ENCODE measurements at places on chromosomes 3 and 15. TPM values are rescaled to one million over a fixed set of nuclear protein-coding genes. Genes with fewer than 3 reads are reported as not detected.

The KBTBD13 gene
- polyA plus RNA-seq = 0.04 TPM

The NR1I2 gene
- 0.21 TPM for polyA plus RNA-seq

The MORC1 gene
- not detected for polyA plus RNA-seq

The WNT7A gene
- polyA plus RNA-seq = 1.7 TPM

The PLCL2 gene
- polyA plus RNA-seq = 6.3 TPM

The PIERCE2 gene
- 2.8 TPM for polyA plus RNA-seq

The PTPRG gene
- 24.4 TPM for polyA plus RNA-seq

The KLF15 gene
- polyA plus RNA-seq = 31.3 TPM

The SSUH2 gene
- 0.07 TPM for polyA plus RNA-seq

The PRR20G gene
- 0.05 TPM for polyA plus RNA-seq

The ASB14 gene
- polyA plus RNA-seq = 0.12 TPM

The RSRC1 gene
- 9.1 TPM for polyA plus RNA-seq

The ITIH3 gene
- polyA plus RNA-seq = 3.2 TPM

The HHATL gene
- 0.39 TPM for polyA plus RNA-seq

The RPL22L1 gene
- 162 TPM for polyA plus RNA-seq

DNA sequence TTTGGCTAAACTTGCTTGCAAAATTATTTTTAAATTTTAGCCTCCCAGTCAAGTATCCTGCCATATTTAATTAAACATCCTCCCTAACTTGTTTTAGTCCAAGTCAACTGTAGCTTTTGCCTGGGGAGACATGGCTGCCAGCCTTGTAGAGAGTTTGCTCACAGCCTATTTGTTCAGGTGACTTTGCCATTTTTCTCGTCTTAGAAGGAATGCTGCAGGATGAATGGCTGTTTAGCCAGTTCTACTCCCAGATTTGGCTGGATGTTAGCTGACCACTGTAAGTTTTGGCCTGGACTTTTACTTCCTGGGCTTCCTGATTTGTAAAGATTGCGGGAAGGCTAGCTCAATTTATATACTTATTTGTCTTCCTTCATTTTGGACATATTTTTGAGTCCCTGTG, 236.4 kb upstream of the SGO1 start:
- DNase-seq = no peak

GRCh38 chr3:114896978-114897377, 250.1 kb downstream of the ZBTB20 start:
- DNase-seq = no peak

GRCh38 chr3:135093121-135093520, 298.1 kb downstream of the EPHB1 start:
- no peak for DNase-seq

DNA sequence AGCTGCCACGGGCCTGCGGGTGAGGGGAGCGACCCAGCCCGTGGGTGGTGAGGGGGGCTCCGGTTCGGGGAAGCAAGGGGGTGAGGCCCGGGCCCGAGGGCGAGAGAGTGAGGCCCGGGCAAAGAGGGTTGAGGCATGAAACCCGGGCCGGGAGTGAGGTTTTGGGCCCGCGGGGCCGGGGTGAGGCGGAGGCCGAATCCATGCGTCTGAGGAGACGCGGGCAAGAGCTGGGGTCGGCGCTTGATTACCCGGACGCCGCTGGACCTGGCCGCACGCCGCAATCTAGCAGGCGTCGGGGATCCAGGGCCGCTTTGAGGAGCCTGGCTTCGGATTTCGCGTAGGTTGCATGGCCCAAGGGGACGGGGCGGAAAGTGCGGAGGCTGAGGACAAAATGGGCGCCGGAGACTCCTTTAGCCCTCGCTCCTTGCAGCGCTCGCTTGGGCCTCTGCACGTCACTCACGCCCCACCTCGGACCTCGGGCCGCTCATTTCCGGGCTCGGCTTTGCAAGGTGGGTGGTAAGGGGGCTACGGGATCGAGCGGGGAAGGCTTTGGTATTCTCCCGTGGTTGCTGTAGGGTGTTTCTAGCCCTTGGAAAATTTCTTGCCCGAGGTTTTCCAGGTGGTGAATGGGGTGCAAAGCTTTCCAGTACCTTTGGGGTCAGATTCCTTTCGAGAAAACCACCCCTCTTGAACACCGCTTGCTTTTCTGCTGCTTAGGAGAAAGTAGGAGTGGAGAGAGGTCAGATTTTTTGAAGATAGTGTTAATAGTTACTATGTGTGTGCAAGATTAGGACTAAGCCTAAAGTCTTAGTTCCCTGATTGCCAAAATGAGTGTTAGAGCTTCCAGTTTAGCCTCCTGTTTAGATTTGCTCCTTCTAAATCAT, 827 bp downstream of the SLC25A36 start:
- peak; percentile 87 for DNase-seq

DNA sequence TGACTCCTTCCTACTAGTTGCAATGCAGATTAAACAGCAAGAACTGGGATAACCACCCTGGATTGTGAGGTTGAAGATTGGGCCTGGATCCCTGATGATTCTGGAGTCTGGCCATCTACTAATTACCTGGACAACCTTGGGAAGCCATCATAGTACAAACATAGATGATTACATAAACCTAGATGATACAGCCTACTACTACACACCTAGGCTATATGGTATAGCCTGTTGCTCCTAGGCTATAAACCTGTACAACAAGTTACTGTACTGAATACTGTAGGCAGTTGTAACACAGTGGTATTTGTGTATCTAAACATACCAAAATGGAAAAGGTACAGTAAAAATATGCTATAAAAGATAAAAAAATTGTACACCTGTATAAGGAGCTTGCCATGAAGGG, 48.0 kb downstream of the NSUN3 start:
- no peak for DNase-seq

DNA sequence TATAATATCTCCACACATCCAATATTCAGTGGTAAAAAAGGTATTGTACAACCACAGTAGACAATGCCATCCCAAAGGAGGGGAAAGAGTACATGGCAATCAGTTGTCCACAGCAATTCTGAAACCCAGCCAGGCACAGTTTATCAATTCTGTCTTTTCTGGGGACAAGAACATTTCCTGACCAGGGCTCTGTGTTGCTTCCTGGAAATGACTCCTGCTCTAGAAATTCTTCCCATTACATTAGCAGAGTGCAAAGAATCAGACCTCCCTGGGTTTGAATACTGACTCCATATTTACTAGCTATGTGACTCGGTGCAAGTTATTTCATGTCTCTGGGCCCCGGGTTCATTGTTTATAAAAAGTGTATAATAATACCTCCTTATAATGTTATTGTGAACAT, 220.4 kb upstream of the CFAP20DC start:
- DNase-seq = no peak

DNA sequence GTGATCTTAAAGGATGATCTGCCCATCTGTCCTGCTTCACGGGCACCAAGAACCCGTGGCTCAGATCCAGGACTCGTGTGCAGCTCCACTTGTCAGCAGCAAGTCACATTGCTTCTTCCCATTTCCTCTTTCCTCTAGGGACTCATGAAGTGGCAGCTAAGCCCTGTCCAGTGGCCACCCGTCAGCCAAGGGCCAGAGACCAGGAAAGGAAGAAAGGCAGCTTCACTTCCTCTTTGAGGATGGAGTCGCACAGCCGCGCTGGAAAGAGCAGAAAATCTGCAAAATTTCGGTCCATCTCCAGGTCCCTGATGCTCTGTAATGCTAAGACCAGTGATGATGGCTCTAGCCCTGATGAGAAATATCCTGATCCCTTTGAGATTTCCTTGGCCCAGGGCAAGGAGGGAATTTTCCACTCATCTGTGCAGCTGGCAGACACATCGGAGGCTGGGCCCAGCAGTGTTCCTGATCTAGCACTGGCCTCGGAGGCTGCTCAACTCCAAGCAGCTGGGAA, 28.5 kb downstream of the IL16 start:
- DNase-seq = no peak

DNA sequence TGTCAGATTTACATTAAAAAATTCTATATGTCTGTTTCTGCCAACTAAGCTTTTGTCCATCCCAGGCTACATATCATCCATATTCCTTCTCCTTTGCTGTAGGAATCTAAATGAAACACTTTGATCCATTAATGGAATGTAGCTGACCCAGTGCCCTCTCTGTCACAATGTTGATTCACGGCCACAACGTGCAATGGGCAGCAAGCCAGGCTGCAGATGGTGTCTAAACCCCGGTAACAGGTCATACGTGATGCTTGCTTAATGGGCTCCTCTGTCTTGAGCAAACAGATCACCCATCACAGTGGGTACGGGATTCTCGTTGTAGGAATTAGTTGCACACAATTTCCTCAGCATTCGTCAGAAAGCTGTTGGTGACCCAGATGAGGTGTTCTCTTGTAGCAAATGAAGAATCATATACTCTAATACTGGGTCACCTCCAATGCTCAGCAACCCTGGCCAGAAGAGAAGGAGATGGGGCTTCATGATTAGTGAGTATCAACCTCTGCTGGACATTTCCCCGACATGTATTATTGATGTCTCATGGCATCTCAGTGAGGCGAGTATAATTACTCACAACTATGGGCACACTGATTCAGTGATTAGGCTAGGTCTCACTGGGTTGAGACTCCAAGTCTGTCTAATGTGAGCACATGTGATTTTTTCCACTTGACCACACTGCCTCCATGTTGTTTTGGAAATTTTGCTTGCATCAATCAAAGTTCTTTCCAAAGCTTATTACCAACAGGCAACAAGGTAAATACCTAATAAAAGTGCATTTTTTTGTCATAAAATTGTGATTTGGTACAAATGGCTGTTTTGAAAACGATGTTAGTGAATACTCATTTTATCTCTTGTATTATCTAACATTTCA, 12.9 kb upstream of the DCBLD2 start:
- no peak for DNase-seq

DNA sequence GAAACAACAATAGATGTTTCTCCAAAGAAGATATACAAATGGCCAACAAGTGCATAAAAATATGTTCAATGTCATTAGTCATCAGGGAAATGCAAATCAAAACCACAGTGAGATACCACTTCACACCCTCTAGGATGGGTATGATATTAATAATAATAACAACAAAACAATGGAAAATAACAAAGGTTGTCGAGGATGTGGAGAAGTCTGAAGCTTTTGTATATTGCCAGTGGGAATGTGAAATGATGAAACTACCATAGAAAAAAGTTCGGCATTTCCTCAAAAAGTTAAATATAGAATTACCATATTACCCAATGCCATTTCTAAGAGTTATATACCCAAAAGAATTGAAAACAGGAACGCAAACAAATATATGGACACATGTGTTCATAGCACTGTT, 10.8 kb downstream of the BHLHE40 start:
- no peak for DNase-seq

GRCh38 chr3:177772908-177773557, 575.8 kb upstream of the TBL1XR1 start:
- no peak for DNase-seq

GRCh38 chr3:142595951-142596725, at the start of gene PLS1:
Gene PLS1 (plus strand): TSS chr3:142596393. CDS start chr3:142664238, 67,845 bp downstream.
- peak; percentile 90 for DNase-seq

DNA sequence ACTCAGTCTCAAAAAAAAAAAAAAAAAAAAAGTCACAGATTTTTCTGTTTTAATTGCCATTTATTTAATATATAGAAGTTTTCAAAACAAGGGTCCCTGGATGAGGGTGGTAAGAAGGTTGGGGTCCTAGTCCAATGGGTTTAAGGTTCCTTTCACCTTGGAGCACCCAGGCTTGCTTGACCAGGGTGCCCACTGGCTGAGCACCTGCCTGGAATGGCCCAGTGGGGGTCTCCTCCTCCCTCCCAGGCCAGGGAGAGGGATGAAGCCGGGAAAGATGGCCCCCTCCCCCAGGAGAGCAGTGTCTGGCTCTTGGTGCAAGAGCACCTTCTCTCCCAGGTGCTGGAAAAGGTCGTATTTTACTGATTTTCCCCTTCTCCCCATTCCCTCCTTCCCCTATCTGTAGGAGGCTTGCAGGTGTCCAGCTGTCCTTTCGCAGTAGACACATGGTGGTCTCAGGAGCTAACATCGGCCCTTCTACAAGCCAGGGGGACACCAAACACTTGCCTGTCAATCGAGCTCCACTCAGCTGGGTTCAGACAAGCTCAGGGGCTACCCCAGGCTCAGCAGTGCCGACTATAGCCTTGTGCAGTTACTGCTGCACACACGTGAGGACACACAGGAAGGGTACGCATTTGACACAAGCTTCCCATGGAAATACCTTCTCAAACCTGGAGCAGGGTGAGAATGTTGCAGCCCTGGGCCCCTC, 112.3 kb upstream of the KLF13 start:
- no peak for DNase-seq

- peak; percentile 28 for DNase-seq
These were observed 145.2 kb downstream of the VGLL3 start for GRCh38 chr3:86845726-86846125.

GRCh38 chr3:43872301-43872700, 181.6 kb downstream of the ABHD5 start:
- DNase-seq = no peak

DNA sequence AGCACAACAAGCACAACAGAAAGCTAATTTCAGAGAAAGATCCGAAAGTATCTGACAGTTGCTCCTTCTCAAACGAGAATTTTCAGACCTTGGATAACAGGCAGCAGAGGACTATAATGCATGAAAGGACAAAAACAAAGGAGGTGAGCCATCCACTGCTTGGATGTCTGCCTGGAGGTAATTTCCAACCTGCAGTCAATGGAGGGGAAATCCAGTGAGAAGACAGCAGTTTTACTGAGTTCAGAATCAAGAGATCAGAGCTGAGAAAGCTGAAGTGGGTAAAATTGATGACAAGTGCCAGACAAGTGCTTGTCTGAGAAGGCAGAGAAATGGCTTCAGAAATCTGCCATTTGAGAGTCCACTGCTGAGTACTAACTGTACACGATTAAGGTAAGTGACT, 22.1 kb downstream of the UBE3A start:
- DNase-seq = no peak

- no peak for DNase-seq
These were observed 18.0 kb downstream of the SPPL2A start for GRCh38 chr15:50747523-50747922.

DNA sequence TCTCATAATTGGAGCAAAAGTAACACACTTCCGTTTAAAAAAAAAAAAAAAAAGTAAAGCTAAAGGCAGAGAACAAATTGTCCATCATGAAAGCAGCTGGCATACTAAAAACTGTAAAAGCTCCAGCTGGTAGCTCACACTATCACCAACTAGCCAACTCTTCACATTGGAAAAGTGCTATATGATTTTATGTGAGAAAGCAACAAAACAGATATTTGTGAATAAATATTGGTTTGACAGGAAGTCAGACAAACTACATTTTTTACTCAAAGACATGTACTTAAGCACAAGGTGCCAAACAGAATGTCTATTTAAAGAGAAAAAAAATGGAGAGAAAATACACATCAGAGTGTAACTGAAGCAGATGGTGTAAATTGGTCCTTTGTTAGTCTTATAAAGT, 231.2 kb upstream of the CADM2 start:
- no peak for DNase-seq

GRCh38 chr3:155362808-155363689, 69.6 kb upstream of the STRIT1 start:
- DNase-seq = no peak

GRCh38 chr3:4564928-4565586, 71.9 kb downstream of the ITPR1 start:
- no peak for DNase-seq

DNA sequence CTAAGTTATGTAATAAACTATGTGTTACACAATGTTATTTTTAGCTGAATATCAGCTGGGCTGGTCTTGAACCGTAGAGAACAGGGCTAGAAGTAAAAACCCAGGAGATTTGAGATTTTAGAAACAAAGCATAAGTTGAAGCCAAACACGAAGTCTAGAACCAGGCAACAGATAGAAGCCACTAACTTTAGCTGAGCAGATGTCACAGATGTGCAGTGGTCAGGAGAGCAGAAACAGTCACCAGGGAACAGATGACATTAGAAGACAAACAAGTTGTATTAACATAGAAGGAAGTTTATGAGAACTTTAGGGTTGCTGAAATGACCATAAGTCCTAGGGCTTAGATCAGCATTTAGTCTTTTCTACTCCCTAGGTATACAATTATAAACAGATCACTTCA, 731.0 kb downstream of the ZNF385D start:
- no peak for DNase-seq
